ENCODE measurements at places on chromosomes 6 and 20.

DNA sequence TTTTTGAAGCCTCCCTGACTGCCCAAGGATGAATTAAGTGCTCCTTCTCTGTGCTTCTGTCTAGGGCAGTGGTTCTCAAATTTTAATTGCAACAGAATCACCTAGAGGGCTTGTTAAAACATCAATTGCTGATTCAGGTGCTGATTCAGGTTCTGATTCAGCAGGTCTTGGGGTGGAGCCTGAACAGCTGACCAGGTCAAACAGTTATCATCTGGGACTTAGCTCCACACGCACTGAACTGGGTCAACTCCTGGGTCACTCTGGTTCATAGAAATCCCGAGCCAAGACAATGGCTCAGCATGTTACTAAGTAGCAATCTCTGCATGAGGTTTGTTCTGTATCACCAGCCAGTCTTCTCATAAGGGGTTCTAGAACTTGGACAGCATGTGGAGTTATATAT, 192.3 kb downstream of the GJA1 start:
- DNase-seq: no peak

DNA sequence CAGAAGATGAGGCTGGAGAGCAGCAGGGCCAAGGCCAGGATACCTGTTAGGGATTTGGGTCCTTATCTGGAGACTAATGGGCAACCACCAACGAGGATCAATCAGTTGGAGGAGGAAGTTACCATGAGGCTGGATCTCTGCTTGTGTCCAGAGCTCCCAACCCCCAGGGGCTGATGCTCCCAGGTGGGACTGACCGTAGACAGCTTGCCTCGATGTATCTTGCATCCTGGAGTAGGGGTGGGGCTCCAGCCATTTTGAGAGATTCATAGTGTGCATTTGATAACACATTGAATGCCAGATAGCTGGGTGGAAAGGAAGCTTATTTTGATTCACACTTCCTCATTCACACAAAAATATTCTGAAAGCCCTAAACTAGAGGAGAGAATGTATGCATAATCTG, 4.6 kb upstream of the RFPL4B start:
- DNase-seq: no peak

GRCh38 chr20:50305636-50306477, 115.2 kb downstream of the CEBPB start:
- peak; percentile 38 for DNase-seq

DNA sequence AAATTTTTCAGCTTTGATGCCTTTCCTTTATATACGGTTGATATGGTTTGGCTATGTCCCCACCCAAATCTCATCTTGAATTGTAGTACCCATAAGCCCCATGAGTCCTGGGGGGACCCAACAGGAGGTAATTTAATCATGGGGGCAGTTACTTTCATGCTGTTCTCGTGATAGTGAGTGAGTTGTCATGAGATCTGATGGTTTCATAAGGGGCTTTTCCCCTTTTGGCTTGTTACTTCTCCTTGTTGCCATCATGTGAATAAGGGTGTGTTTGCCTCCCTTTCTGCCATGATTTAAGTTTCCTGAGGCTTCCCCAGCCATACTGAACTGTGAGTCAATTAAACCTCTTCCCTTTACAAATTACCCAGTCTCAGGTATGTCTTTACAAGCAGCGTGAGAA, 66.8 kb downstream of the ARHGAP18 start:
- DNase-seq: no peak

DNA sequence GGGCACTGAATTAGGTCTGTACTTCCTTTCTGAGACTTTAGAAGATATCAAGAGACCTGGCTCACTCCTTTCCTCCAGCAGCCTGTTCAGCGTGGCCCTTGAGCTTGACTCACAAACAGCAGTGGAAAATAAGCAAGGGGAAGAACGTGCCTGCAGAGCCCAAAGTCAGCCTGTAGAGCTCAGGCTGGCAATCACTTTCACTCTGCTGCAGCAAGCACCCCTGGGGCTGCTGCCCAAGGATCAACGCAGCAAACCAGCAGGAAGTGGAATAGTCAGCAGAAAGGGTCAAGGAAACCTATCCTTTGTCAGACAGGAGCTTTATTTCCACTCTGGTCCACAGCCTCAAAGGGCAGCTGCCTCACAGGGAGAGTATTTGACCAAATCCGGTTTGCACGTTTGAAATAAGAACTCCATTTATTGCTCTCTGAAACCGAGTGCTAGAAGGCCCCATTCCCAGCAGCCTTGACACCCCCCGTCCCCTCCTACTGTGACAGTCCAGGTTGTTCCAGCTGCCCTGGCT, 77.4 kb downstream of the PRDM1 start:
- DNase-seq: peak; percentile 24

GRCh38 chr6:166335378-166336302, 6.7 kb downstream of the SFT2D1 start:
- DNase-seq: no peak

- DNase-seq: no peak
Measured at GRCh38 chr6:52788478-52788877, 15.1 kb downstream of the GSTA1 start.

DNA sequence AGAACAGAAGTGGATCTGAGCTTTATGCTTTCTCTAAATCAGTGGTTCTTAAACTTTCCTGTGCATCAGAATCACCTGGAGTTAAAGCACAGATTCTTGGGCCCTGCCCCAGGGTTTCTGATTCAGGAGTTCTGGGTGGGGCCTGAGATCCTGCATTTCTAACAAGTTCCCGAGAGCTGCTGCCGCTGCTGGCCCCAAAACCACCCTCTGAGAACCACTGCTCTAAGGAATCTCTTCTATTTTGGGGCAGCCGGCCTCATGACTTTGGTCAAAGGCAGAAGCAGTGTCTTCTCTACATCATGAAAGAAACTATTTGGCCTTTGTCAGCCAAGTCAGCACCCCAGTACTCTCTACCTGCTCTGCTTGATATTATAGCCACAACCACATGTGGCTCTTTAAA, 42.1 kb upstream of the RIN2 start:
- no peak for DNase-seq

DNA sequence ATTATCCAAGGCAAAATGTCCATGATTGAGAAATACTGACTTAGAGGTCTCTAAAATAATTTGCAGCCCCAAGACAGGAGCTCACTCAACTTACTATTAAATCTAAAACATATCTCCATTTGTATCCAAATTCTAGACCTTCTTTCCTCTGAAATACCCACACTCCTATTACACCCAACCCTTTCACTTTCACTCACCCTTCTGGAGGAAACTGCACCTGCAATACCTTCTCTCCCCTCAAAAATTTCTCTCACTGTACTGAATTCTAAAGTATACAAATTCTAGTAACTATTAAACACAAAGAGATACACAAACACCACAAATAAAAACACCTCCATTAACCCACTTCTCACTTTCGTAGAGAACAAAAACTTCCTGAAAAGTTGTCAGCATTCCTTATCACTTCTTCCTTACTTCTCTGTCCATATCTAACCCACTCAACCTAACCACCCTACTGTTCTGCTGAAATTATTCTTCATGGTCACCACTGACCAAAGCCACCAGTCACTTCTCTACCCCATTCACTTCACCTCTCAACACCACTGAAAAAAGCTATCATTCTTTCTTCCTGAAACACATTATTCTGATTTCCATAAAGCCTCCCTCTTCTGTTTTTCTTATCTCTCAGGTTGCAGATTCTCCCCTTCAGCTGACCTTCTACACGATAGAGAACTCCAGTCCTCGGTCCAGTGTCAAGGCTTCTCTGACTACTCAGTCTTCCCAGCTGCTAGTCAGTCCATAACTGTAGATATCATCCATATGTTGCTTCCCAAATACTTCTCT, 12.0 kb downstream of the LMBRD1 start:
- DNase-seq: no peak

DNA sequence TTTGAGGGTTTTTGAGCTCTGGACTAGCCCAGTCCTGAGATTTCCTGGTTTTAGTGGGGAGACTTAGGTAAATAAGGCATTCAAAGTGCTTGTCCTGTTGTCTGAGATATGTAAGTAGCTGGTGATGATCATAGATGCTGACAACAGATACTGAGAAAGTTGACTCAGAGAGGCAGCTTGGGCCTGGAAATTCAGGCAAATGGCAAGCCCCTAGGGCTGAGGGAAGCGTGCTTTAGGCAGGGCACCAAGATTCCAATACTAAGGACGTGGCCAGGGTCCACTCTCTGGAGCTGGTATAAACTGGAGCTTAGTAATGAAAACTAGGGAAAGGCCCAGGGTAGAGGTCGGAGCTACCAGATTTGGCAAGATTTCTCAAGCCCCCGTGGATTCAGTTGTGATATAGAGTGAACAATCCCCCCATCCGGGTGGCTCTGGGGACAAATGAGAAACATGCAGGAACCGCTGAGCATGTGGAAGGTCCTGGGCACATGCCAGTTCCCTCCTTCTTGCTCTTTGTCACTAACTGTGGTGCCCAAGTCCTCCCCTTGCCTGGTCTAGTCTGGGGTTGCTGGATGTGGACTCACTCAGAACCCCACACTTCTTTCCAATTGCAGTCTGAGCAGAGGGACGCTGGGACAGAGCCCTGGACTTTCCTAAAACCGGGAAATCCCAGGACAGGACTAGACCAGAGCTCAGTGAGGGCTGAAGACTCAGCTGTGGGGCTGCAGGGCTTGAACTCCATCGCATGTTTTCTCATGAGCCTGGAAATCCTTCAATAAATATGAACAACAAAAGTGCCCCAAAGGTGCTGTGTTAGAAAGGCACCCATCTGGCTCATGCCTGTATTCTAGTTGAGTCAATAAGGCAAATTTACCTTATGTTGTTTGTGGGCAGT, 10.3 kb downstream of the SLC22A3 start:
- no peak for DNase-seq

All from hindlimb muscle (tissue), 1 donor.